Stimulated activated CD4-positive, alpha-beta T cell treated with anti-CD3 and anti-CD28 coated beads, Interleukin-4, amount 100 ng/mL, for 1 hour (primary cell): ENCODE measurements at places on chromosomes 16 and 17.

DNA sequence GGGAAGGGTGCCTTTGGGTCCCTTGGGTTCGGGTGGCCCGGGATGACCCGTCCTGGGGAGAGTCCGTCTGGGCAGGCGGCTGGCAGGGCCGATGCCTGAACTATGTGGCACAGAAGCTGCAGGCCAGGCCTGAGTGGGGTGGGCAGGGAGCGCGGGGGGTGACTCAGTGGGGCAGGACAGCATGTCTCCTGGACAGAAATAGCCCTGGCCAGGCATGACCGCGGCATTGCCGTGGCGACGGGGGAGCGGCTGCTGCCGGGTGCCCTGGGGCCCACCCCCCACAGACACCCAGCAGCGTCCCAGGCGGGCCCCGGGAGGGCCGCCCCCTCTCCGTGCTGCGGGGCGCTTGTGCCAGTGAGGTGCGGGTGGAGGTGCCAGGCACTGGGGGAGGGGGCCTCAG is 1.8 kb upstream of the C1QTNF8 start:
- no peak for DNase-seq

DNA sequence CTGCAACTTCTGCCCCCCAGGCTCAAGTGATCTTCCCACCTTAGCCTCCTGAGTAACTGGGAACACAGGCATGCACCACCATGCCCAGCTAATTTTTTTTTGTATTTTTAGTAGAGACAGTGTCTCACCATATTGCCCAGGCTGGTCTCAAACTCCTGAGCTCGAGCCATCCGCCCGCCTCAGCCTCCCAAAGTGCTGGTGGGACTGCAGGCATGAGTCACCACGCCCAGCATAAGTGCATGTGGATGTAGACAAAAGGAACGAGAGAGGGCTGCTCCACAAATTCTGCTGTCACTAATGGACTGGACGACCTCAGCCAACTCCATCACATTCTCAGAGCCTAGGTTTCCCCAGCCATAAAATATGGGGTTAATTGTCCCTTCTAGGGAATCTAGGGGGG is 7.7 kb upstream of the SP2 start:
- DNase-seq = no peak

GRCh38 chr16:53502331-53503269 is at the start of gene AKTIP:
TSS of gene AKTIP (minus strand) at chr16:53503209. CDS start at chr16:53500259, 2,950 bp downstream.
- peak; percentile 72 for DNase-seq

GRCh38 chr16:6602405-6602804 is 730.2 kb upstream of the RBFOX1 start:
- no peak for DNase-seq

DNA sequence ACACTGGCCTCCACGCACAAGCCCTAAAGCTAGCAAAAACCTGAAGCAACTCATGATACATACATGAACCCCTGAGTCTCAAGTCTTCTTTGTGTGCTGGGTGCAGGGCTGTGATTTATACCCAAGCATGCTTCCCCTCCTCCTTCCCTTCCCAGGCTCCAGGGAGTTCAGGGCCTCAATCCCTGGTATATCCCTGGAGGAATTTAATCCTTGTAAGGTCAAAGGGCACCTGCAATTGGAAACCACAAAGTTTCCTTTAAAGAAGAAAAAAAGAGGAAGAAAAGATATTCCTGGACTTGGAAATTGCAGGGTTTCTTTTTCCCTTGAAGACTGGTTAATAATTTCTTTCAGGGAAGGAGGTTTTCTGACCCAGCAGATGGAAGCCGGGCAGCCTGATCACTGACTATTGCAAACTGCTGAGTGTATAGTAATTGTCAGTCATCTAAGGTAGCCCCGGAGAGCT is 182.3 kb downstream of the AATF start:
- no peak for DNase-seq

GRCh38 chr16:57941016-57941664 is 29.8 kb downstream of the CNGB1 start:
- no peak for DNase-seq

GRCh38 chr17:65287040-65287439 is 149.9 kb downstream of the RGS9 start:
- DNase-seq = no peak

GRCh38 chr17:77830816-77831473 is 127.6 kb upstream of the TNRC6C start:
- DNase-seq = no peak

DNA sequence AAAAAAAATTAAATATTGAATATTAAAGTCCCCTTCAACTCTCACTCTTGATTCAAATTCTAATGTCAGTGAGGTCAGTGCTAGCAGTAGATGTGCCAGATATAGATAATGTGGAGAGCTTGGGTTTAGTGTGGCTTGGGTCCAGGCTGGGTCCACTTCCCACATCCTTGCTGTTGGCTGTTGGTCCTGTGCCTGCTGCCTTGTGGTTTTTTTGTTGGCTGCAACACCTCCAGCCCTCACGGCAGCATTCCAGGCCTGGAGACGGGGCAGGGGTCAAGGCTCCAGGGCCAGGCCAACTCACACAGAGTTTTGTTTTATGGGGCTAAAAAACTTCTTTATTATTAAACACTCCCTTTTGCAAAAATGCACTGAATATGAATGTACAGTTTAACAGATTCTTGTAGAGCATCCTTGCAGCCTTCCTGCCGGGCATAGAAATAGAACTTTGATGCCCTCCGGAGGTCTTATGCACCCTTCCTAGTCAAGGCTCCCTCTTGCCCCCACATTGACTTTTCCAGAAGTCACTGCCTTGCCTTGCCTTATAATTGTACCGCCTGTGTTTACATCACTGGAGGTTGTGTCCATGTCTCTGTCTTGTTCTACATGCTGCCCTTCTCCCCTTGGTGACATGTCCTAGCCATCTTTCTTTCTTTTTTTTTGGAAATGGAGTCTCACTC is 25.5 kb upstream of the MYO15B start:
- no peak for DNase-seq

DNA sequence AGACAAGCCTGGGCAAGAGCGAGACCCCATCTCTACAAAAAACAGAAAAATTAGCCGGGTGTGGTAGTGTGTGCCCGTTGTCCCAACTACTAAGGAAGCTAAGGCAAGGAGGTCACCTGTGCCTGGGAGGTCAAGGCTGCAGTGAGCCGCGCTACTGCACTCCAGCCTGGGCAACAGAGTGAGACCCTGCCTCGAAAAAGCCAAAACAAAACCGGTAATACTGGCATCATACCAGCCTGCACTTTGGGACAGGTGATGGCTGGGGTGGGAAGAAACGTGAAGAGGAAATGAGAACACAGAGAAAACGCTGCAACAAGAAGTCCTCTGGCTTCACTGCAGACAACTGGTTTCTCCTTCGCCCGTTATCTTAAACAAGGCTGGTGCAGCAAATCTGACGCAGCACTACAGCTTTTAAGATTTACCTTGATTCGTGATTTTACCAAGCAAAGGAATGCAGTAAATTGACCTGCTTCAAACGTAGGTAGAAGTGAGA is 725 bp upstream of the CASC3 start:
- no peak for DNase-seq

- DNase-seq = no peak
Measured at GRCh38 chr17:4893272-4893671, 6.1 kb upstream of the C17orf107 start.

GRCh38 chr16:12095275-12096156 is 119.0 kb downstream of the SNX29 start:
- DNase-seq = peak; percentile 70

DNA sequence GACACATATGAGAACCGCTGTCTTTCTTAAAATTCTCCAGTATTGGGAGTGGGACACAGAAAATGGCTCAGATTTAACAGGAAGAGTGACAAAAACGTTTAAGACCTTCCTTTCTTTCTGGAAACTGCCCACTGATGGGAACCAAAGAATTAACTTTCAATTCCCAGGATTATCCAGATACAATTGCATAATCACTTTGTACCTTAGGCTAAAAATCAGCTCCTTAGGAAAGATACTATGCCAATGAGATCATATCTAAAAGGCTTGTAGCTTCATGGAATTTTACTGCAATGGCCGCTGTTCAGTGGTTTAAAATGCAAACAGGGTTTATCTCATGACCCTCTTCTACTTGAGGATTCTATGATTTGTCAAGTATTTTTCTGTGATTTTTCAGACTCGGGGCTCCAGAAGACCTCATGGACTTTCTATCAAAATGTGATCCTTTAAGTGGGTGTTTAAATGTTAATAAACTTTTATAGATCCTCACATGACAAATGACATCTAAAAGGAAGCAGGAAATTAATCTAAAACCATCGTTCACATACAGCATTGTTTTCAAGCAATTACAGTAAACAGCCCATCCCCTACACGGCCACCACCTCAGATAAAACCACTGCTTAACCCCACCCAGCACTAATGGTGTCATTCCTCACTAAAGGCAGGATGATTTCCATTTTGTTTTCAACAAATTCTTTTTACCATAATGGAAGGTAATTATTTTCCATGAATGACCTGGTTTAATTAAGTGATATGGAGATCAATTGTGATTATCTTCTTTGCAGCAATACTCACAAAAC is 31.6 kb upstream of the ERN1 start:
- no peak for DNase-seq

- no peak for DNase-seq
Measured at GRCh38 chr16:35398180-35398579, 1938.8 kb downstream of the TP53TG3F start.

DNA sequence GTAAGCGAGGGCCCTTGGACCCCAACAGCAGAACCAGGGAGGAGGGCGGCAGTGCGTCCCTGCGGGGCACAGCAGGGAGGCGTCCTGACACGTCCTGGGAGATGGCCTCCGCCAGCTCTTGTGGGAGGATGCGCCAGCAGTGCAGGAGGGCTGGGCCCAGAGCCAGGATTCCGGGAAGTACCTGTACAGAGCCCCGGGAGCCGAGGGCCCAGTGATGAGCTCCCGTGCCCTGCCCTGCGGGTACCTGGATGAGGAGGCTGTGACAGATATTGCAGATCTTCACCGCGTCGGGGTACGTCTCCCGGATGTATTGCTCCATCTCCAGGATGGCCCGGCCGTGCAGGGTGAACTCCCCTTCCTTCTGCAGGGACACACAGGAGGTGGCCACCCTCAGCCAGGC is 23.1 kb downstream of the KDM8 start:
- no peak for DNase-seq

GRCh38 chr17:7586673-7587419 is 3.0 kb downstream of the SOX15 start:
- DNase-seq = no peak

- no peak for DNase-seq
Measured at GRCh38 chr17:62727916-62728672, 80.0 kb downstream of the MARCHF10 start.

DNA sequence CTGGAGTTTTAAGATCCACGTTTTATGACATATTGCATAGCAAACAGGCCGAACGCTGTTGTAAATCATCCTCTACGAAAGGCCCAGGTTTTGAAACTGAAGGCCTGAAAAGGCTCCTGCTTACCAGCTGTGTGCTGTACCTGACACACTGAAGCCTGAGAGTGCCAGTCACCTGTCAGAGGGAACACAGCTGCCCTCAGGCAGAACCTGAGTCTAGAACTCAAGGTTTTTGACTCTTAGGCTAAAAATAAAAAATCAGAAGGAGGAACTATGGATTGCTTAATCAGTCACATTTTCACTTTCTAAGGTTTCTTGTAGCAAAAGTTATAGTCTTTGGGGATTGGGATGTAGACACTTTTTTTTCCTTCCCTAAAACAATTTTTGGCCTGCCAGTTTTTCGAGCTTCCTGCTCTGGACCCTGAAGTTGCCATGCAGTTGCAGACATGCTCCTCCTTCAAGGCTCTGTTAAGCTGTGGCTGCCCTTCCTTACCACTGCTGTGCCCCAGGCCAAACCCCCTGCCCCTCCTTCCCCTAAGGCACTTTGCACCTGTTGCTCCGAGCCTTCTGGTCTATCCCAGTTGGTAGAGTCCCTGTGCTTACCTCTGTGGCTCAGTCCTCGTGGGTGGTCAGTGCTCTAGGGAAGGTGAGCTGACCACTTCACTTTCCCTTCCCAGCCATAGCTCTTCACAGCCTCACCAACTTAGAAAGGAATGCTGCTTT is 56.6 kb downstream of the TENT4B start:
- no peak for DNase-seq

- DNase-seq = no peak
Measured at GRCh38 chr17:33933576-33933975, 321.5 kb upstream of the CCL2 start.

- DNase-seq = no peak
Measured at GRCh38 chr17:73610331-73610911, 33.8 kb downstream of the SDK2 start.

DNA sequence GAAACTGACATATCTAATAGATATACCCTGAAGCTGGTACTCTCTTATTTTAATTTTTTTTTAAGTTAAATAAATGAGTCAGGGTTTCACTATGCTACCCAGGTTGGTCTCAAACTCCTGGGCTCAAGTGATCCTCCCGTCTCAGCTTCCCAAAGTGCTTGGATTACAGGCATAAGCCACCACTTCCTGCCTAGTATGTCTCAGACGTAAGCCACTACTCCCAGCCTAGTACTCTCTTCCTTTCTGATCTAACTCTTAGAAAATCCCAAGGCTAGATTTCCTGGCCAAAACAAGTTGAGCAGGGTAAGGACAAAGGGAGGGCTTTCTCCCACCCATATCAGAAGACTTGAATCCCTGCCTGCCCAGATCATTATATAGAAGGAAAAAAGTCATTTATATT is 33.7 kb downstream of the HOXB1 start:
- DNase-seq = no peak

DNA sequence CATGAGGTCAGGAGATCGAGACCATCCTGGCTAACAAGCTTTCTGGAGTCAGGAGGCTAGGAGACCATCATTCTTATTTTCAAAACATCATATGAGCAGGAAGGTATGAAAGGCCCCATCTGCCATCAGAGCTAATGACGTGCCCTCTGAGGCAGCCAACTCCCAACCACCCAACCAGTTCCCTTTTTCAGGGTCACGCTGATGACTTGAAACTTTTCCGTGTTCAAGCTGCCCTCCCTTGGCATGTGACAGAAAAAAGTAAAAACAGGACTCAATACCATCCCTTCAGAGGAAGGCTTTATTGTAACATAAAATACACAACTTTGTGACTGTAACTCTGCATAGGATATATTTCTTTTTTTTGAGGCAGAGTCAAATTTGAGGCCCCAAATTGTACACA is 4.6 kb upstream of the GHDC start:
- DNase-seq = no peak

DNA sequence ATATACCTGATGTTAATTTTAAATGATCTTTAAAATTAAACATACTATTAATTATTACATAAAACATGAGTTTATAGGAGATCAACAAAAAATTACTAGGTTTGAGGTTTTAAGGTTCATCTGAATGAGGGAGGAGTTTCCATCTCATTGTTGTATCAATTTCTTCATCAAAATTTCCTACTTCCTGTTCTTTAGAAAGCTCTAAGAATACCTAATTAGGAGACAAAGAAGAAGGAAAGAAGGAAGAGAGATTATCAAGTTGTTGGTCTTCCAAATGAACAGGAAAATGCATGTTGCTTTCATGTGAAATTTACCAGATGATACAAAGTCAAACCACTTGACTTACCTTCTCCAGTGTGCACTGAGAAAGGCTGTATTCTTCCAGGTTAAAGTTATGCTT is 18.1 kb upstream of the ABCA9 start:
- no peak for DNase-seq

GRCh38 chr17:5509482-5509881 is 23.1 kb downstream of the MIS12 start:
- no peak for DNase-seq

- no peak for DNase-seq
Measured at GRCh38 chr16:2791174-2791573, 3.8 kb upstream of the PRSS33 start.
